ENCODE measurements at places on chromosomes 5 and 9.

DNA sequence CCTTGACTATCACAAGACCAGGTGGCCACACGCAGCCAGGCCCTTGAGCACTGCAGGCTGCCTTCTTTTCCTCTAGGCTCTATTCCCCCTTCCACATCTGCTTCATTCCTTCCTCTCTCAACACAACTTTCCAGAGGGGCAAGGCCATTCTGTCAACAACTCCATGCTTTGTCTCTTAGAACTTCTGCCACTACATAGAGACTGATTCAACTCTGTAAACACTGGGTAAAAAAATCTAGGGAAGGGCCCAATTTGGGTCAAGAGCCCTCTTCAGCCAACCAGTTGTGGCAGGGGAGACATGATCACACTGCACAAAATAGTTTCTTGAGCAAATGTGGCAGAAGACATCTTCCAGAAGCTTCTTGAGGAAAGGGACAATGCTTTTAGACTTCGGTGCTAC is 55.6 kb downstream of the ATPSCKMT start:
- DNase-seq, result no peak

DNA sequence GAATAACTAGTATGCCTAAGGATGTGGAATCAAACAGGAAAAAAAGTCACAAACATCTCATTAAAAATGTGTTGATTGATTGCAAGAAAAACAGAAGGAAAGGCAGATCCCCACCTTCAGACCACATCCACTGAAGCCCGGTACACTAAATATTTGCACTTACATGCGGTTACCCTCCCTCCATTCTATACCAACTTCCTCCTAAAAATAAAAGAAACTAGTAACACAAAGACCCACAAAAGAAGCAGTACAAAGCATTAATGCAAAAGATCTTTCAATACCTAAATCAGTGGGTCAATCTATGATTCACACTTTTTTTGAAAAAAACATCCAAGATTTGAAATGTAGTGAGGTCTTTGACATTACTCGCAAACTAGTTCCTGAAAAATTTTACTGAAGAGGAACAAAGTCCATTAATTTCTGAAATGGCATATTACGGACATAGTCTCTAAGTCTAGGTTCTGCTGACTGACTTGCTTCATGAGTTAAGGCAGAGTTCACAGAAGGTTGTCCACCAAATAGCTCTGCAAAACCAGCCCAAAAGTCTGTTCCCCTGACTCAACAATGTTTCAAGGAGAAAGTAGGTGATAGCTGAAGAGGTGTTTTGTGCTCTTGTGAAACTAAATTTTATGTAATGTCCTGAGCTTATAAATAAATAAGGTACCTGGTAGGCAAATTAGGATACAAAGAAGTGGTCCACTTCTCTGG is 100.7 kb downstream of the PAM start:
- no peak for DNase-seq

DNA sequence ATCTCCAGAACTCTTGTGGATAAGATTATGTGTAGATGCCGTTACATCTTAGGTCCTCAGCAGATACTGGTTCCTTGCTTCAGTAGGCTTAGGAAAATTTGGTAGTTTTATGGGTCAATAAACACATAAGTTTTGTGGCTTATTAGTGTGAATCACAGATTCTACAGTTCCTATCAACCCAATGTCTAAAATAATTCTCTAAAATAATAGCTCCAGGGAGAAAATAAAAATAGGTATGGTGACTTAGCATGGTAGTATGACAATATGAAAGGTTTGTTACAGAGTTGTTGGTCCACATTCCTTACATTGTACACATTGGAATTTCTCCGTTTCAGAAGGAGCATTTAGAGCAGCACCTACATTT is 91.7 kb downstream of the AOPEP start:
- no peak for DNase-seq

DNA sequence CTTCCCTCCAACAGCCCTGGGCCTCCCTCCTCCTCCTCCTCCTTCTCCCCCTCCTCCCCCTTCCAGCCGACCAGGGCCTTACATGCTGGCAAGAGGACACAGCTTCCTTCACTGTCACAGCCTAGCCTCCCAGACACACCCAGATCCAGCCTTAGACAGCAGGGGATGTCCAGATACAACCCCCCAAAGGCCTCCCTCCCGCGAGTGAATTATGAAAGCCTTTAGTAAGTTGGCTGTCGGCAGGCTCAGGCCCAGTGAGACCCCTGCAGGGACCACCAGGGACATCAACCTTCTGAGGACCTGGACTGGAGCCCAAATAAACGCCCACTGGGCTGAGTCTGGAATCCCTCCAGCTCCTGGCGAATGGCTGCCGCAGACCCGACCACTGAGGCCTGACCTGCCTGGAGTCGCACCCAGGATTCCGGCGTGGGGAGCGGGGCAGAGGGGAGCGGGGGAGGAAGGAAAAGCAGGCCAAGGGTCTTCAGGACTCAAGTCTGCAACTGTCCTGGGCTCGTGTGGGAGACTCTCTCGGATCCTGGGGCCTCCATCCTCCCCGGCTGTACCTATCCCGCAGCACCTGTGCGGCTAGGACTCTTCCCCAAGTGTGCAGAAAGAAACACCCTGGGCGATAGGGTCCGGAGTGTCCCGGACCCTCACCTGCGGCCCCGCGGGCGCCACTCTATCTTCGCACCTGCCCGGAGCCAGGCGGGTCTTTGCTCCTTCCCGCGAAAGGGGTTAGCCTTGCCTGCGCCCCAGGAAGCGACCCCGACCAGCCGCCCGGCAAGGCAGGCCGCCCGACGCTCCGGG is 705 bp downstream of the SEPTIN8 start:
- DNase-seq, result peak; percentile 50

GRCh38 chr9:19783500-19783899 is 5.3 kb downstream of the SLC24A2 start:
- DNase-seq, result peak; percentile 21

- DNase-seq, result peak; percentile 74
These were observed at the start of gene CD14 for GRCh38 chr5:140633021-140633471. Gene CD14, minus strand, starts transcription at chr5:140633175. Its CDS starts 104 bp downstream, at chr5:140633071.

- no peak for DNase-seq
These were observed 38.8 kb downstream of the DNAJB5 start for GRCh38 chr9:35028341-35028740.

- DNase-seq, result no peak
These were observed 97.7 kb downstream of the SLC44A1 start for GRCh38 chr9:105342147-105342505.

- DNase-seq, result no peak
These were observed 3.4 kb downstream of the DOLK start for GRCh38 chr9:128943832-128944620.

GRCh38 chr5:40743771-40744170 is 12.0 kb downstream of the TTC33 start:
- DNase-seq, result no peak

- no peak for DNase-seq
These were observed 91.6 kb downstream of the PRELID2 start for GRCh38 chr5:145743396-145744061.

DNA sequence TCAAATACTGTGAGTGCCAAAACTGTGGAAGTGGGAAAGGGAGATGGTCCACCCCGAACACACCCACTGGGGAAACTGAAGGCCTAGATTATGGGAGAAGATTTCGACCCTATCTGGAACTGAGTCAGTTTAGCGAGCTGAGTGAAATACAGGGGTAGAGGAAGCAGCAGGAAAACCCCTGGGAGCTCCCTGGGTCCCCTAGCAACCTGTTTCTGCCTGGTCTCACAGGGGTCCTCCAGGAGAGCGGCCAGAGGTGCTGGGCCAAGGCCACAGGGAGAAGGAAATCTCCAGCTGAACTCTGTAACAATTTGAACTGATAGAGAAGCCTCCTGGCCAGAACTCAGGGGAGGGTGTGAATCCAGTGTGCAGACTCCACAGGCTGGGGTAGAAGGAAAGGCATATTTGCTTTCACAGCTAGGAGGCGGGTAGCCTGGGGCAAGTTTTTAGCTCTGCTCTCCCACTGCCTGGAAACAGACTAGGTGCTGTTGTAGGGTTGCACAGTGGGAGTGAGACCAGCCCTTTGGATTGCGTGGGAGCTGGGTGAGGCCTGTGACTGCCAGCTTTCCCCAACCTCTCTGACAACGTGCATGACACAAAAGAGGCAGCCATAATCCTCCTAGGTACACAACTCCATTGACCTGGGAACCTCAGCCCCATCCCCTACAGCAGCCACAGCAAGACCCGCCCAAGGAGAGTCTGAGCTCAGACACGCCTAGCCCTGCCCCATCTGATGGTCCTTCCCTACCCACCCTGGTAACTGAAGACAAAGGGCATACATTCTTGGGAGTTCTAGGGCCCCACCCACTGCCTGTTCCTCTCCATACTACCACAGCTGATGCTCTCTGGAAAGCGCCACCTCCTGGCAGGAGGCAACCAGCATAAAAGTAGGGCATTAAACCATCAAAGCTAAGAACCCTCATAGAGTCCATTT is 78.8 kb upstream of the GPBP1 start:
- DNase-seq, result no peak

DNA sequence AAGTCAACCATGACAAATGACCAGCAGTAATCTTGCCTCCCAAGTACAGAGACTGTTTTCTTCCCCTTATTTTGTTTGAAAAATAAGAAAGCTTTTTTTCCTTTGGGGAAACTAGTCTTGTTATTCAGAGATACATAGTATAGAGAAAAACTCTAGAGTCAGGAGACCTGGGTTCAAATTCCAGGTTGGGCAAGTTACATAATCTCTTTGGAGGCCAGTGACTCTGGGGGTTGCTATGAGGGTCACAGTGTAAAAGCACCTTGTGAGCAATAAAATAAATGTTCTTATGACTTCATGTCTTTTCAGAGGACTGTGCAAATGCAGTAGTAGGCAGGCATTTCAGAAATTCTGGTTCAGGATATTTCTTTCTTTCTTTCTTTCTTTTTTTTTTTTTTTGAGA is 71.5 kb downstream of the GDNF start:
- DNase-seq, result no peak

DNA sequence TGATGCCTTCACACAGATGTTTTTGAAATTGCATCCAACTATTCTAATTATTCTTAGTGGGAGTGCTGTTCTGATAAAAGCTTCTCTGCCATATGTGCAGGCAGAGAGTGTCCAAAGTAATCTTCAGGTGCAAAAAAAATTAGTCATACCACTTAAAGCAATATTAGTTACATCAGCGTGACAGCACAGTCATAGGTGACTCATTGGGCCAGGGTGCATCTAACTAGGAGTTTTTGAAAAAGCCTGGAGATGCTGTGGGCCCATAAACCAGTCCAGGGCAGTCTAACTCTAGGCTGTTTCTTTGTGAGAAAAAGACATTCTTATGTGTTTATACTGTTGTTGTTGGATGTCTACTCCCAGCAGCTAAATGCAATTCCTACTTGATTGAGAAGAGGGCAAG is 33.0 kb upstream of the C6 start:
- DNase-seq, result no peak

GRCh38 chr9:76684213-76684612 is 80.0 kb upstream of the PCA3 start:
- no peak for DNase-seq

DNA sequence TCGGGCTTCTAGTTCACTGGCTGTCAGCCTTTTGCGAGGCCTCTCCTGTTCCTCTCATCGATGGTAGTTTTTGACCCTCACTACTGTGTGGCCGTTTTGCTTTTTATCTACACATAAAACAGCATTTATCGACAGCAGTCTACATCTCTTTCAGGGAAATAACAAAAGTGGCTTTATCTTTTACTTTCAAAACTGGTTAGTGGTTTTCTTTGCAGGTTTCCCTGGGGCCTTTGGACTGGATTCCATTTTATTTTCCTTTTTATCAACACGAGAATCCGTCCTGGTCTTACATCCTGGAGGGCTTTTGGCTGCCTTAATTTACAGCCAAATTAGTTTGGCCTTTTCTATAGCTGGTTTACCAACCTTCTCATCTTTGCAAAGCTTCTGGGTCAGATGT is 793 bp upstream of the PKD2L2 start:
- DNase-seq, result peak; percentile 39

- no peak for DNase-seq
These were observed 215.6 kb downstream of the ACTL7B start for GRCh38 chr9:108640230-108640629.

GRCh38 chr5:63439537-63439936 is 522.7 kb downstream of the HTR1A start:
- no peak for DNase-seq

DNA sequence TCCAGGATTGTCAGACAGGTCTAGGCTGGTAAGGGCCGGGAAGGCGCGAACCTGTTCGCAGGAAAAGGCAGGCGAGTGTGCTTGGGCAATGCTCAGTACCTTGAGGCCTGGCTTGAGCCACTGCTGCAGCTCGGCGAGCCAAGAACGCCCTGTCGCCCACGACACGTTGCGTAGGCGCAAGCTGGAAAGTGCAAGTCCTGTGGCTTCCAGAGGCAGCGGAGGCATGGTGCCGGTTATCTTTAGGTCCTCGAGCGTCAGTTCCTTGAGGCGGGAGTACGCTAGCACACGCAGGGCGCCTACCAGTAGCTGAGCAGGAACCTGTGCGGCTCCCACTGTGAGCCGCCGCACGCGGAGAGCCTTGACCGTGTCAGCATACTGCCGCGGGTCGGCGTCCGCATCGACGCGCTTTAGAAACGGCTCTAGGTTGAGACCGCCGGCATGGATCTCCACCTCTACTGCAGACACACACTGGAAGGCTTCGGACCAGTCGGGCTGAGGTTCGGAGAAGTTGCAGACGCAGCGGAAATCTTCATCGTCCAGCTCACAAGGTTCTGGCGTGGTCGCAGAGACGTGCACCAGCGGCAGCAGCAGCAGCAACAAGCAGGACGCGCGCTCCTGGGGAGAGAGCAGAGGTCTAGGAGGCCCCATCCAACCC is 482 bp downstream of the CD14 start:
- DNase-seq, result peak; percentile 85

GRCh38 chr5:69531406-69531801 is 28.6 kb upstream of the GTF2H2C start:
- DNase-seq, result no peak

DNA sequence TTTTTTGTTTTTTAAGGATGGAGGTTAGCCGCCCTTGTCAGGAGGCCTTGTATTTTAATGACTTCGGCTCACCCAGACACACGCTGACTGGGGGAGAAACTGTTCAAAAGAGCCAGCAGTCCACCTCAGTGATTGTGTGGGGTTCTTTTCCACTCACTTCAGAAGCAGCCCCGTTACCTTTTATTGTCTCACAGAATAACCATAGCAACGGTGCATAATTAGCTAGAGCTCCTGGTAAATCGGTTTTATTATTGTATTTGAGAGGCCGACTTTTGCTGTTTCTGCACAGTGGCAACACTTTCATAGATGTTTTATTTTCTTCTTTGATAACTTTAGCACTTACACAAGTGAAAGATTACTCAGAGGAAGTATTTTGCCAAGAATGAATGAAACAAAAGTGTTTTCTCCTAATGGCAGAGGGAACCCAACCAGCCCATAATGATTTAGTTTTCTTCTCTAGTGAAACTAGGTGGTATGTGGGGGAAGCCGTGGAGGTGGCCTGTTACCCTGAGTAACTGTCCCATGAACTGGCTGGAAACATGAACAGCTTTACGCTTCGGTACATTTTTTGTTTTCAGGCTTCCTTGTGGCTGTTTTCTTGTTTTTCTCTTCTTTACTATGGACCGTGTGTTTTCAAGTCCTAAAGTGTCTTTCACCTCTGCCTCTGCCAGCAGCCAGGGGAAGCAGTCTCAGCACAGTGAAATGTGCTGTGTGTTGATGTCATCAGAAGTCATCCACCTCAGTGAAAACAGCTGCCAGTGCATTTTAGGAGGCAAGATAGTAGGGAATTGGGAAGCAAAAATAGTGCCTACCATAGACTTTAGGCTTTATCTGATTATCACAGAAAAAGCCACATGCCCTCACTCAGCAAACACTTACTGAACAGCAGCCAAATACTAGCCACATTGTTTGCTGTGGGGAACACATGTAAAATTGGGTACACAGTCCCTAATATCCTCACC is 414.7 kb downstream of the KDM4C start:
- DNase-seq, result no peak

GRCh38 chr9:129576546-129577543 is 44.1 kb downstream of the C9orf50 start:
- DNase-seq, result no peak

- DNase-seq, result no peak
These were observed 52.6 kb upstream of the FANCC start for GRCh38 chr9:95370064-95370463.

Data from G401 (cell line).